NCI-H2107 (cell line): ENCODE measurements at places on chromosomes 11 and 22.

DNA sequence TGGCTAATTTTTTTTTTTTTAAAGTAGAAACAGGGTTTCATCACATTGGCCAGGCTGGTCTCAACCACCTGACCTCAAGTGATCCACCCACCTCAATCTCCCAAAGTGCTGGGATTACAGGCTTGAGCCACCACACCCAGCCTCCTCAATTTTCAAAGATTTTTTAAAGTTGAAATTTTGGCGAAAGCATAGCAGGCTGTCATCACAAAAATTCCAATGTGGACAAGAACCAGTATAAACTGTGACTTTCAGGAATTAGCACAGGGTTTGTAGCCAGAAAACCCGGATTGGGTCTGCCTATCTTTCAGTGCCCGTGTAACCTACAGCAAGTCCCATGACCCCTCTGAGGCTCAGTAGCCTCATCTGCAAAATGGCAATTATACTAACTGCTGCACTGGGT is 80.2 kb downstream of the SGSM3 start:
- DNase-seq = no peak

- DNase-seq = no peak
These were observed 22.1 kb upstream of the FGF3 start for GRCh38 chr11:69841170-69841858.

- no peak for DNase-seq
These were observed 25.0 kb downstream of the SWAP70 start for GRCh38 chr11:9688716-9689511.

GRCh38 chr22:43343262-43343669 is at the start of gene SCUBE1:
SCUBE1 (minus strand) TSS chr22:43343372; CDS start chr22:43343261, 111 bp downstream.
- DNase-seq = no peak

DNA sequence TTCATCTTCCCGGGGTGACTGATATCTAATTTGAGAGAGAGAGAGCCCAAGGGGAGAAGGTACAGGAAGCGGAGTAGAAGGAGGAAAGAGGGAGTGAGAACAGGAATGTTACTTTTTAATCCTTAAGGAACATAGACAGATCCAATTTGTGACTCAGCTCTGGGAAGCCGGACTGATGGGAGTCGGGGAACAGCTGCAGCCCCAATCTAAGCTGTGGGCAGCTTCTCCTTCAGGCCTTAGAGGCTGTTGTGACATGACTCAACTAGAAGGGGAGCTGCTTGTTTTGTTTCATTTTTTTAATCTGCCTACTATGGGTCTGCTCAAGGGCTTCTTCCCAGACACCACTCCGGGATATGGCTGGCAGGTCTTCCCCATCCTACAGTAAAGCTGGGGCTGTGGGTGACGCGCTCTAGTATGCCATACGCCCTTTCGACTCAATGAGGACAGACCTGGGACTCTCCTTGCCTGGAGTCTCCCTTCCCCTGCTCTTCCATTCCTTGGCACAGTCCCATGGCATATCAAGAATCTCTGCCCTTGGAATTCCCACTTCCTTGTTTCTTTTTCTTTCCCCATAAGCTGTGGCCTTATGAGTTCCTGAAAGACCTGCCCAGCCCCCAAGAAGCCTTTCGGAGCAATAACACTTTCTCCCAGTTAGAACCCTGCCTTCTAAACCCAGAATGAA is 103.3 kb upstream of the AKIP1 start:
- DNase-seq = no peak

GRCh38 chr11:115623021-115623451 is 118.8 kb upstream of the CADM1 start:
- no peak for DNase-seq

- no peak for DNase-seq
These were observed 65.1 kb downstream of the SLC22A12 start for GRCh38 chr11:64655941-64656601.

GRCh38 chr11:94020777-94021481 is at the start of gene HEPHL1:
HEPHL1 (plus strand) TSS chr11:94021354; CDS start chr11:94021369, 15 bp downstream.
- no peak for DNase-seq

- no peak for DNase-seq
These were observed 1044.4 kb downstream of the TBC1D22A start for GRCh38 chr22:47806894-47807293.

DNA sequence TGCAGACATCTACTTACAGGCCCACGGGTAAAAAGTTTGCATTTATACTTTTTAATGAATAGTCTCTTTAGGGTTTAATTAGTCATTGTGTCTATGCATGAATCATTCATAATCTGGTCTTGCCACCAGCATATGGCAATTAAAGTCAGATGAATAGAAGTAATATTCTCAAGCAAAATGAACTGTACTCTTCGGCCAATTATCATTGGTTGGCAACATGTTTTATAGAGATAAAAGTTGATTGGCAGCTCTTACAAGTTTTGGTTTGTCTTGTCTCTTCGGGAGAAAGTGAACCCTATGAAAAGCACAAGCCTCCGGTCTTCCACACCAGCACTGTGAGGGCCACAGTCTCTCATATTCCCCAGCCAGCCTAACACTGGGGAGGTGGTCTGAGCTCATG is 97.8 kb downstream of the OSBP2 start:
- DNase-seq = no peak

GRCh38 chr11:108018708-108019107 is 10.0 kb downstream of the CUL5 start:
- no peak for DNase-seq

- DNase-seq = no peak
These were observed 48.6 kb upstream of the CD82 start for GRCh38 chr11:44516688-44517507.

DNA sequence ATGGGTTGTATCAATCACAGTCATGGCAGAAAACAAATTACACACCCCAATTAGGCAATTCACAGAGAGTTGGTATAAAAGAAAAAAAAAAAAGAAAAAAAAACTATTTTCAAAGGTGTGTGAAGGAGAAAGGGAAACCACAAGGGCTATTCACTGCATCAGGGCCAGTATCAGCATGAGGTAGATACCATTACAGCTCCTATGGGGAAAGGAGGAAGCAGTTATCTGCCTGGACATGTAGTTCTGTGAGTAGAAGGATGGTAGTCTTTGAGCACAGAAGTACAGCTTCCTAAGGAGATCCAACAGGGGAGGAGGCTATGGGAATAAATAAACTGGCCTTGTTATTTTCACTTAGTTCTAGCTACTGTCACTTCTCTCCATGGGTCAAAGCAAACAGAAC is 746.1 kb downstream of the LUZP2 start:
- no peak for DNase-seq

DNA sequence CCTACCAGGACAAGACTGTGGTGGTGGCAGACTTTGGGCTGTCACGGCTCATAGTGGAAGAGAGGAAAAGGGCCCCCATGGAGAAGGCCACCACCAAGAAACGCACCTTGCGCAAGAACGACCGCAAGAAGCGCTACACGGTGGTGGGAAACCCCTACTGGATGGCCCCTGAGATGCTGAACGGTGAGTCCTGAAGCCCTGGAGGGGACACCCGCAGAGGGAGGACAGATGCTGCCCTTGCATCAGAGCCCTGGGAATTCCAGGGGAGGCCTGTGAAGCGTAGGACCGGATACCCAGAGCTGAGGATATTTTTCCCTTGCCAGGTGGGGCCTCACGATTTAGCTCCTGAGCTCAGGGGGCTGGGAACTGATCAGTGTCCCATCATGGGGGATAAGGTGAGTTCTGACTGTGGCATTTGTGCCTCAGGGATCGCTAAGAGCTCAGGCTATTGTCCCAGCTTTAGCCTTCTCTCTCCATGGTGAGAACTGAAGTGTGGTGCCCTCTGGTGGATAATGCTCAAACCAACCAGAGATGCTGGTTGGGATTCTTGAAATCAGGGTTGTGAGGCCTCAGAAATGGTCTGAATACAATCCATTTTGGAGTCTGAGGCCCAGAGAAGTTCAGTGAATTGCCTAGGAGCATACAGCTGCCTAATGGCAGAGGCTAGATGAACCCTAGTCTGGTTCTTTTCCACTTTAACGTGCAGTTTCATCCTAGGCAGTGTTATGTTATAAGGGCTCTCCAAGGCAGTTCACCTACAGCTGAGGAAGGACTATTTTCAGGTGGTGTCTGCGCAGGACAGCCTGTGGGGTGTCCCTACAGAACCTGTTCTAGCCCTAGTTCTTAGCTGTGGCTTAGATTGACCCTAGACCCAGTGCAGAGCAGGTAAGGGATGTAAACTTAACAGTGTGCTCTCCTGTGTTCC is 19.5 kb downstream of the PIK3IP1 start:
- no peak for DNase-seq

DNA sequence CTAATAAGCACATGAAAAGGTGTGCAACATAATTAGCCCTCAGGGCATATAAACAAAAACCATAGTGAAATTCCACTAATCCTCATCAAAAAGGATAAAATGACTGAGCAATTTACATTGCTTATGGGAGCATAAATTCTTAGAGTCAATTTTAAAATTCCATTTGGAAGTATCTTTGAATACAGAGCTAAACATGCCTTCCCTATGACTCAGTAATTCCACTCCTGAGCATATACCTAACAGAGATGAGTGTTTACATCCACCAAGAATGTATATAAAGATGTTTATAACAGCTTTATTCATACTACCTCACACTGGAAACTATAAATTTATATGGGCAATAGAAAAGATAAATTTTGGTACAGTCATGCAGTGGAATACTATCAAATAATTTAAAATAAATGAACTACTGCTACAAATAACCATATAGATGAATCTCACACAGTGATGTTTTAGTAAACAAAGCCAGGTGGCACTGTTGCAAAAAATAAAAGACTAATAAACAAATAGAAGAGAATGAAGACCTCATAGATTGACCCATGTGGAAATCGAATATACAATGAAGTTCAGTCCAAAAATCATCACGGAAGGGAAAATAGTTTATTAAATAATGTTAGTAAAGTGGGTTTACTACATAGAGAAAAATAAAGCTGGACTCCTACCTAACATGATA is 8.2 kb upstream of the OR2D2 start:
- DNase-seq = no peak

DNA sequence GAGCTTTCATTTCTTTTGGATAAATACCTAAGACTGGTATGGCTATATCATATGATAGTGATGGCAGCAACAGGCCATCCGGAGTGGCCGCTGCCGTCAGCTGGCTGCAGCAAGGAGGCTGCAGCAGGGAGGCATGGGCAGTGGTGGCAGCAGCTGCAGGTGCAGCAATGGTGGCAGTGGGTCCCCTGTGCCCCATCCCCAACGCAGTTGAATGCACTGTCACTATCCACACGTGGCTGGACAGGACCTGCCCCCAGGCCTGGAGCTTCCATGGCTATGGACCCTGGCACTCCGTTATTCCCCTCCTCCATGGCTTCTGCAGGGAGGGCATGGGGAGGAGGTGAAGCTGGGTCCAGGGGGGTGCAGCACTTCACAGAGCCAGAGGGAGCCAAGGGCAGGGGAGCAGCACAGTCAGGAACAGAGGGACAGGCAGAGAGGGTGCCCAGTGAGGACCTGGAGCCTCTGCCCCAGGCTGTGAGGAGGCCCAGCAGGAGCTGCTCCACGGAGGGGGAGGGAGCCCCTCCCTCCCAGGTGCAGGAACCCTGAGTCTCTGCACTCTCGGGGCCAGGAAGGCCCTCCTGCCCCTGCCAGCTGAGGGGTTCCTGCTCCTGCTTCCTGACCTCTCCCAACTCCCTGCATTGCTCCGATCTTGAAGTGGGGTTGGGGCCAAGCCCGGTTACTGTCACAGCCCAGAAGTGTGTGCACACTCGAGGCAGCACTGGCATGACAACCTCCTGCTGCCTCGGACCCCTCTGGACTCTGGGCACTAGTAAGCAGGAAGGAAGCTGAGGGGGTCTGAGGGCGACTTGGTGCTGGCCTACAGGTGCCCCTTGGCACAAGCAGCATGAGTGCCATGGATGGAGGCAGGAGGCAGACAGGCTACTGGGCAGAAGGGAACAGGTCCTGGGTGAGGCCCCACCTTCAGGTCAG is 466.3 kb downstream of the GUCY1A2 start:
- no peak for DNase-seq

DNA sequence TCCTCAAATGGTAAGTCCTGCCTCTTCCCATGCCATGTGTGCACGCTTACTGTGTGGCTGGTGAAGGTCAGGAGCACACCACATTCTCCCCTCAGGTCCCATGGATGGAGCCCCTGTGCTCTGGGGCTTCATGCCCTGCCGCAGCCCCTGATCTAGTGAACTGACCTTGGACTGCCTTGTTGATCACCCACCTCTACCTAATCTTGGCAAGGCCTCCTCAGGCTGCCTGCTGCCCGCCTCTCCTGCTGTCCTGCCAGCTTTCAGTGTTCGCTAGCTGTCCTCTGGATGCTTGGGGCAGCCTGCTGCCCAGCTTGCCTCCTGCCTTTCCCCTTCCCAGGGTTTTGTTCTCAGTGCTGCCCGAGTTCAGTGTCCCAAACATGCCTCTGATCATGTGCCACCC is 38.1 kb downstream of the CABIN1 start:
- DNase-seq = no peak

- DNase-seq = no peak
These were observed 60.1 kb downstream of the PARVB start for GRCh38 chr22:44084044-44084772.

DNA sequence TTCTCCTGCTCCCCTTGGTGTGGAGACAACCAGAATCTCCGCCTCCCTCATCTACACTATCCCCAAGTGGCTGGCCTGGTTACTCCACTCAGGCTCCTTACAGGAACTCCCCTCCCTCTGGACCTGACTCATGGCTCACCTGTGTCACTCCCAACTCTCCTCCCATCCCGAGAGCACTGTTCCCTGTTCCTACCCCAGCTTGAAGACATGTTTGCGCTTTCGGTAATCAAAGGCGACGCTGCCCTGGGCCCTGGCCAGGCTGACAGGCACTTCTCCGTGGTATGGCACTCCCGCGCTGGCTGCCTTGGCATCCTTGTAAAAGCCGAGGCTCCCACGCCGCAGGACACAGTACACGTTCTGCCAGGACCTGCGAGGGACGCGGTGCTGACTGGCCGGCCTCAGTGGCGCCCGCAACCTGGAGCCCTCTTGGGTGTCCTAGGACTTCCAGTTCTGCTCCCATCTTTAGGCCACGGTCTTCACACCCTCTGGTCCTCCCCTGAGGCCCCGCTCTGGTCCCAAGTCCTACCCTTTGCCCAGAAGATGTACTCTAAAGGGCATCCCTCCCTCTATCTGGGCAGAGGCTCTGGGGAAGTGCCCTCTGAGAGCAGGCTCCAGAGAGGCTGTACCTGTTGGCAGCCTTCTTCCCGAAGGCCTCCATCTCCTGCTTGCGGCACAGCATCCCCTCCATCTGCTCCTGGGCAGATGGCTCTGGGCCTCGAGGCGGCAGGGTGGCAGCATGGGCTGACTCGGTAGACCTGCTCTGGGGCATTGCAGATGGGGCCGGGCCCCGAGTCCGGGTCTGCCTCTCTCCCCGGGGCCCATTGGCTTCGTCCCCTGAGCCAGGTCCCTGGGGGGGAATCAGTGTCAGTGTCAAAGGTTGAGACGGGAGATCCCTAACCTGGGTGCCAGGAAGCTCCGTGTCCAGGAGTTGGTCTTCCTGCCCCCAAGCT is 9.4 kb upstream of the RBM4B start:
- DNase-seq = no peak

- no peak for DNase-seq
These were observed 247 bp upstream of the PLAAT5 start for GRCh38 chr11:63491240-63491587.

- DNase-seq = no peak
These were observed 301.1 kb downstream of the BLID start for GRCh38 chr11:121814962-121815361.
